ENCODE measurements at places on chromosomes 1 and 21. TPM values are rescaled to one million over a fixed set of nuclear protein-coding genes. Genes with fewer than 3 reads are reported as not detected.

The SLC9C2 gene
- not detected for total RNA-seq

DNA sequence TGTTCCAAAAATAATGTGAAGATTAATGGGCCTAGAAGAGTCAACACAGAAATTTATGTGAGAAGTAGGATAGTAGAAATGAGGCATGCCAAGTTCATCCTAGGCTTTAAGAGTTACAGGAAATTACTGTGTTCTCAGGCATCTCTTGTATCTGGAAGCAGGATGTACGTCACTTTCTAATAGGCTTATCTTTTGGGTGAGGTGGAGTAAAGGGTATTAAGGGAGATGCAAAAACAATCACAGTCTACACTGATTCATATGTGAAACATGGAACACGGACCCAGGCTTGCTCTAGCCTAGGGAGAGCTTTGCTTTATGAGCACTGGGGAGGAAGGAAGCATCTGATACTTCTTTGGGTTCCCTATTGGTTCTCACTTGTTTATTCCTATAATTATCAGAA lies 84.5 kb upstream of the RGS4 start:
- no peak for DNase-seq
- no peak overlapping the region for H3K27ac ChIP-seq
- no peaks in the 10 kb centered on the region for H3K4me1 ChIP-seq
- no peak overlapping the region for H3K4me3 ChIP-seq

GRCh38 chr1:230342019-230342418 lies 84.1 kb downstream of the PGBD5 start:
- H3K4me3 ChIP-seq, result no peak overlapping the region
- peak; percentile 13 for DNase-seq

GRCh38 chr1:194512957-194513356 lies 1326.5 kb upstream of the B3GALT2 start:
- DNase-seq, result no peak
- no peaks in the 10 kb centered on the region for H3K27me3 ChIP-seq
- H3K27ac ChIP-seq, result no peak overlapping the region
- H3K4me3 ChIP-seq, result no peak overlapping the region

GRCh38 chr1:89942825-89943658 lies 51.9 kb upstream of the ZNF326 start:
- no peak overlapping the region for H3K27ac ChIP-seq
- H3K4me3 ChIP-seq, result no peak overlapping the region
- H3K27me3 ChIP-seq, result no peaks in the 10 kb centered on the region
- DNase-seq, result no peak
